ENCODE measurements at places on chromosomes 3 and 15. TPM values are rescaled to one million over a fixed set of nuclear protein-coding genes. Genes with fewer than 3 reads are reported as not detected.

DNA sequence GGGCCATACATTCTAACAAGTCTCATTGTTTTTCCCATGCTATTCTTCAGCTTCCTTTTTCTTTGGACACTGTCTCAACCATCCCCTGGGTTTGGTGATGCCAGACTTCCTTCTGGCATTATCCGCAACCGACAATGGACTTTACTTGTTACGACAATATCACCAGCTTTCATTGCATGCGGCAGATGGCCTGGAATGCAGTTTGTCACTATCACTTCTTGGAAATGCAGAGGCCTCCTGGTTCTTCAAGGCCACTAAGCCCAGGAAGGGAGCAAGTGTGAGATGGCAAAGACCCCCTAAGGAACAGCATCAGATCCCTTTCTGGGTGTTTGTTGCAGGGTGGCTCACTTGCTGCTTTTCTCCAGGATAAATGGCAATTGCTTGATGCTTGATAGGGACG is 128.6 kb downstream of the PTPRG start:
- no peak for DNase-seq

Gene SPESP1
- 5.5 TPM for polyA plus RNA-seq

GRCh38 chr3:175430983-175431773 is 572.0 kb downstream of the NAALADL2 start:
- DNase-seq, result no peak

Gene DNAH12
- polyA plus RNA-seq, result 2.0 TPM

DNA sequence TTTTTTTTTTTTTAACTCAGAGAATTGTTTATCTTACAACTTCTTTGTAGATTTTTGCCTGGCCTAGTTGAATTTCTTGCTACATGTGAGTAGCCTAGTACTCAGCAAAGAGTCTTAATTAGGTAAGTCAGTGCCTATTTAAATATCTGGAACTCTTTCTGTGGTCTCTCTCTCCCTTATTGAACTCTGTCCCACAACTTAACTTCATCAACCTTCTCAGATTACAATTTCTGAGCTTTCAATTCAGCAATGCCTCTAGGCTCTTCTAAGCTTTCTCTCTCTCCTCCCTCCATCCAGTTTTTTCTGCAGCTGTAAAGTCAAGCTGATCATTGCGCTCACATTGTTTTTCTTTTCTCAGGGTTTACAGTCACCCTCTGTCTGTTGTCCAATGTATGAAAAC is 517.6 kb upstream of the ROBO1 start:
- DNase-seq, result no peak

Measured in right renal cortex interstitium (tissue), 3 donors.